ELR (cell line): ENCODE measurements at places on chromosomes 2 and 18.

DNA sequence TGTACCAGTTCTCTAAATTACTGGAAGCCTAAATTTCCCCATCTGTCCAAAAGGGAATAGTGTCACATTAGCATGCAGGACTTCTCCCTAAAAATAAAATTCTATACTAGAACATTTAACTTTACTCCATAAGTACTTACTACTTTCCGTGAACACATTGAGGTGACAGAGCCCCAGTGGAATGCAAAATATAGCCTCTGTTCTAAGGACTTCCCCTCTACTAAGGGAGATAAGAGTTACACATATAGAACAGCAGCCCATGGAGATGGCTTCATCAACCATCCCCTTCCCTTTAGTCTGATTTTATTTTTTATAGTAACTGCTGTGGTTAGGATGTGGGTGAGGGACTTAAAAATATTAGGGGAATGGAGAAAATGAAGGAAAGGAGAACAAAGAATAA is 68.9 kb upstream of the STPG4 start:
- DNase-seq, result peak; percentile 76

DNA sequence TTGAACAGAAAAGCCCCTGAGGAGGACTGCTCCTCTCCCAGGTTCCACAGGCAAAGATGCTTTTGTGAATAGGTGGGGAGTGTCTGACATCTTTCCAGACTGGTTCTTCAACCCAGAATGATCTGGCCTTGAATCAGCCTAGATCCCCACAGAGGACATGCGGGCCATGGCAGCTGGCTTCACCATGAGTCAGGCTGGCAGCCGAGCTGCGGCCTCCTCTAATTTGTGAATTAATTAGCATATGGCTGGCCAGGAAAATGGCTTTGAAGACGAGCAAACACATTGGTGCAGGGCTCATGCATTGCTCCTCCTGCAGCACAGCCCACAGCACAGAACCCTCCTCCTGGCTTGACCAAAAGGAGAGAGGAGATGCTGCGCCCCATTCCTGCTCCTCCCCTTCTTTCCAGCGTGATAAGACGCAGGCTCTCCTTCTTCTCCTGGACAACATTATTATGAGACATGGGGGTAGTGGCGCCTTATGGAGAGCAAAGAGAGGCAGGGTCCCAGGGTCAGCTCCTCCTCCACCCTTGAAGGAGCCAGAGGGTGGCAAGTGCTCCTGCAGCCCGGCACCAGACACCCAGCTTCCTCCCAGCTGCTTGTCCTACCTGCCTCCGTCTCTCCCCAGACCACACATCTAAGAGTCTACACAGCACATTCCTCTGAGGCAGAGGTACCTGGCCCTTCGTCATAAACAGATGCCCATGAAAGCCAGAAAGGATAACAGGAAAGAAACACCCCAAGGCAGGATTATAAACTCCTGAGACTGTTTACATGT is 66.7 kb downstream of the EDAR start:
- DNase-seq, result peak; percentile 65

DNA sequence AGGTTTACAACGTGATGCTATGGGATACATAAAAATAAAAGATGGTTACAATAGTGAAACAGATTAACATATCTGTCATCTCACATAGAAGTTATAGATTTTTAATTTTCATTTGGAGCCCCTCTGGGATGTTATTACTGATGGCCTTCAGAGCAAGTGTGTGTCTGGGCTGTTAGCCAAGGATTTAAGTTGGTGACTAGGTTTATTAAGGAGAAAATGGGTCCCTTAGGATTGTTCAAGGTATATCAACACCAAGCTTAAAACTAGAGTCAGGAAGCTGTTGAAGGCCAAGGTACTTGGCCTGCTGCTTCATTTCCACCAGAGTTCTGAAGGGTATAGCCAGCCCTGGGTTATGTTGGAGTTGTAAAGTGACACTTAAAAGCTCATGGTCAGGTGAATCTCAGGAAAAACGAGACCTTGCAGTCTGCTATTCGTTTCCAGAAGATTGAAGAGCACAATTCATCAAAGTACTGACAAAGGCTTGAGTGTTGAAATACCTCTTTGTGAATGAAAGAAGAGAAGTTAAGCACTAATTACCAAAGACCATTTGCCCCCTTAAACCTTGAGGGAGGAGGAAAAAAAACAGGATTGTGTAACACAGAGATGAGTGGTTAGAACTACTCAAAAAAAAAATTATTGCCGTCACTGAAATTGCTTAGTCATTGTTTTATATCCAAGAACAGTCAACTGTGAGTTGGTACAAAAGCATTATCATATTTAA is 48.4 kb downstream of the MAP2 start:
- peak; percentile 60 for DNase-seq

DNA sequence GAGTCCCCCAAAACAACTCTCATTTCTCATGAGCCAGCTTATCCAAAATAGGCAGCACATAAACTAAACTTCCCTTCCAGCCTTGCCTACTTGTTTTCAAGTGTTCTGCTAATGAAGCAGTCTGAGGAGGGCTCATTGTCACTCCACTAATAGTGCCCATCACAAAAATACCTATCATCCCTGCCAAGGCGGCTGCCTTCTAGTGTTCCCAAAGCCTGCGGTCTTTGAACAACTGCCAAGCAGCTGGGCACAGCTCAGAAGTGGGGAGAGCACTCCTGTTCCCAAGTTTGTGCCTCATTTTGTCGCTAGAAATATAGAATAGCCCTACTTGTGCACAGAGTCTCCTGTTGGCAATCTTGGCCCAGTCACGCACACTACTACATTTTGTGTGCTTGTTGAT is 50.3 kb downstream of the DTNA start:
- no peak for DNase-seq

DNA sequence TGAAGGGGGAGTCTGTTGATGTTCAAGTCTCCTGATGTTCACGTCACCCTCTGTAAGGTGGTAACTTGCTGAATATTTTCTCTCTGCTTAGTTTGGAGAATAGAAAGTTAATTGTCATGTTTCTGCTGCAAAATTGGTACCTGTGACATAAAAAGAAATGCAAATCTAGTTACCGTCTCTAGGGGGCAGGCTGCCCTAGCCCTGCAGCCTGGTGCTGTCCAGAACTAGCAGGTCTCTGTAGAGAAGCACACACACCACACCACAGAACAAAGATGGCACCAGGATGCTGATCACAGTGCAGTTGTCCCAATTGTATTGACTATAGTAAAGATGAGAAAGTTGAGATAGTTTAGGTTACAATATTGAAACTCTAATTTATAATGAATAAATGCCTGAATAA is 47.0 kb downstream of the SLC9A4 start:
- DNase-seq, result peak; percentile 45

DNA sequence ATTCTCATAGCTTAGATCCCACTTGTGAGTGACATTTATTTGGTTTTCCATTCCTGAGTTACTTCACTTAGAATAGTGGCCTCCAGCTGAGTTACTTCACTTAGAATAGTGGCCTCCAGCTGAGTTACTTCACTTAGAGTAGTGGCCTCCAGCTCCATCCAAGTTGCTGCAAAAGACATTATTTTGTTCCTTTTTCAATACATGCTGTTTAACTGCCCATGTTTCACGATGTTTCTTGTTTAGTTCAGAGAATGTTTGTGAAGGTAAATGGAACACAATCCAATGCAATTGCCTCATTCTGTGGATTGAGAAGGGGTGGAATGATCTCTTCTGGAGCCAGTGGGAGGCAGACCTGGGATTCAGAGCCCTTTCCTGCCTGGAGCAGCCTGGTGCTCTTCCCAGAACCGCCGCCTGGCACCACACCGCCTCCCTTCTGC is 273.5 kb upstream of the ATP5MC3 start:
- DNase-seq, result no peak

DNA sequence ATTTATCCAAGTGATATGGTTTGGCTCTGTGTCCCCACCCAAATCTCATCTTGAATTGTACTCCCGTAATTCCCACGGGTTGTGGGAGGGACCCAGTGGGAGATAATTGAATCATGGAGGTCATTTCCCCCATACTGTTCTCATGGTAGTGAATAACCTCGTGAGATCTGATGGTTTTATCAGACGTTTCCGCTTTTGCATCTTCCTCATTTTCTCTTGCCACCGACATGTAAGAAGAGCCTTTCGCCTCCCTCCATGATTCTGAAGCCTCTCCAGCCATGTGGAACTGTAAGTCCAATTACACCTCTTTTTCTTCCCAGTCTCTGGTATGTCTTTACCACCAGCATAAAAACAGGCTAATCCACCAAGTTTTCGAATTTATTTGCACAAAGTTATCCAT is 20.3 kb upstream of the CHST10 start:
- DNase-seq, result no peak

DNA sequence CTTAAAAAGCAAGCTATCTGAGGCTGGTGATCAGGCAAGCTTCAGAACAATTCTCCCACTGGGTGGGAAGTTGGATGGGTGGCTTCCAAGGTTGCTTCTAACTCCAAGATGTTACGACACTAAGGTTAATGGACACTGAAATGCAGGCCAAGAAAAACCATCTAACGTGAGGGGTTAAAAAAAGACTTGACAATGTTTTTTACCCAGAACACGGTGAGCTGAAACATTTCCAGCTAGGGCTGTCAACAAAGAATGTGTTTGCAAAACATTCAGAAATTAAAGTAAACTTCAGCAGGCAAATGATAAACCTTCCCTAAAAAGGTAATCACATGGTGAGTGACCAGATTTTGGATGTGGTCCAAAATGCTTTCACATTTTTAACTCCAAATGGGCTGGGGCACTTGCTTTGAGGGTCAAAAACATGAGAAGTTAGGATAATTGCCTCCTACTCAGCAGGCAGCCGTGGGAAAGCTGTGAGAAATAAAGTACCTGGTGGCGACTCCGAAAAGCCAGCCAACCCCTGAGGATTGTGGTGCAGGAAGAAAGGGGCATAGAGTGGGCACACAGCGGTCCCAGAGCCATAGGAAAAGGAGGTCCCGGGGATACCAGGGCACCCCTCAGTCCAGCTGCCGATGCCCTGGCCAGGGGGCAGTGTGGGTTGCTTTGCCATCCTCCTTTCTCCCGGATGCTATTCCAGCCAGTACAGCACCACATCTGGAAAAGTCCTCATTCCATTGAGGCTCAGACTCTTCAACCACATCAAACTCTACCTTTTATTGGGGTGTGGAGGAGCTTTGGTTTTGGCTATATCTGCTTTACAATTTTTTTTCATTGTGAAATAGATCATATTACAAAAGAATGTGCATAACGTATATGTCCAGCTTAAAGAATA is 90.0 kb upstream of the ATL2 start:
- no peak for DNase-seq

GRCh38 chr2:27606611-27607010 is 22.2 kb downstream of the CCDC121 start:
- DNase-seq, result no peak

DNA sequence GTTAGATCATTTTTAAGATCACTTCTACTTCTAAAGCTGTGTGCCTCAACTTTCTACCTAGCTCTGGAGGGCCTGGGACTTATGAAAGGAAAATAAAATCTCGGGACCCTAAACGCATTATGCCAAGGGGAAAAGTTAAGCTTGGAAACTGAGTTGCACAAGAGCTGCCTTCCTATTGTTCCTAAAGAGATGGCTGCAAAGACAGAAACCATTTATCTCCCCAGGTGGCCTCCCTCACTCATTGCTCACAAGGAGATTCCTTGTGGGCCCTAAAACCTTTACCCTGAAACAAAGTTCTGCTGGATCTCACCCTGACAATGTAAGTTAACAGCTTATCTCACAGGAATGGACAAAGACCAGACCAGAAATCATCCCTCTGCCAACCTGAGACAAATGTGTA is 26.8 kb downstream of the TUBB6 start:
- no peak for DNase-seq
